Body of pancreas (tissue), 4 donors: ENCODE measurements at places on chromosomes 16 and 17.
A peak's percentile ranks its signal among the peaks of the same experiment; 100 is the strongest.

GRCh38 chr17:33948309-33948708 is 306.8 kb upstream of the CCL2 start:
- no peak for DNase-seq

GRCh38 chr16:6446370-6446769 is 886.3 kb upstream of the RBFOX1 start:
- DNase-seq = no peak

- DNase-seq = no peak
These were observed 107.6 kb upstream of the MED13 start for GRCh38 chr17:62172492-62173291.

DNA sequence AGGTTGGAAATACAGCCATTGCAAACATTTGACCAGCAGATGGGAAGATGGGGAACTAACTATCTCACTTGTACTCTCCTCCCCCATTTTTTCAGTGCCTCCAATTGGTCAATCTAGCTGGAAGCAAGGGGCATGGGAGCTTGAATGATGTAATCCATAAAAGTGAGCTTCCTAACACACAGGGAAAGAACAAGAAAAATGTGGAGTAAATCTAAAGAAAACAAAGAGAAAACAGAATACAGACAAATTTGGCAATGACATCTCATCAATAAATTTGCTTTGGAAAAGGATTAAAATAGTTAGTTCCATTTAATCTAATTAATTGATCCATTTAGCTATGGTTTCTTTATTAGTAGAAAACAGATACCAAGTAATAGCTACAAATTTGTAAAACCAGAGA is 592.6 kb upstream of the SOX9 start:
- DNase-seq = no peak

DNA sequence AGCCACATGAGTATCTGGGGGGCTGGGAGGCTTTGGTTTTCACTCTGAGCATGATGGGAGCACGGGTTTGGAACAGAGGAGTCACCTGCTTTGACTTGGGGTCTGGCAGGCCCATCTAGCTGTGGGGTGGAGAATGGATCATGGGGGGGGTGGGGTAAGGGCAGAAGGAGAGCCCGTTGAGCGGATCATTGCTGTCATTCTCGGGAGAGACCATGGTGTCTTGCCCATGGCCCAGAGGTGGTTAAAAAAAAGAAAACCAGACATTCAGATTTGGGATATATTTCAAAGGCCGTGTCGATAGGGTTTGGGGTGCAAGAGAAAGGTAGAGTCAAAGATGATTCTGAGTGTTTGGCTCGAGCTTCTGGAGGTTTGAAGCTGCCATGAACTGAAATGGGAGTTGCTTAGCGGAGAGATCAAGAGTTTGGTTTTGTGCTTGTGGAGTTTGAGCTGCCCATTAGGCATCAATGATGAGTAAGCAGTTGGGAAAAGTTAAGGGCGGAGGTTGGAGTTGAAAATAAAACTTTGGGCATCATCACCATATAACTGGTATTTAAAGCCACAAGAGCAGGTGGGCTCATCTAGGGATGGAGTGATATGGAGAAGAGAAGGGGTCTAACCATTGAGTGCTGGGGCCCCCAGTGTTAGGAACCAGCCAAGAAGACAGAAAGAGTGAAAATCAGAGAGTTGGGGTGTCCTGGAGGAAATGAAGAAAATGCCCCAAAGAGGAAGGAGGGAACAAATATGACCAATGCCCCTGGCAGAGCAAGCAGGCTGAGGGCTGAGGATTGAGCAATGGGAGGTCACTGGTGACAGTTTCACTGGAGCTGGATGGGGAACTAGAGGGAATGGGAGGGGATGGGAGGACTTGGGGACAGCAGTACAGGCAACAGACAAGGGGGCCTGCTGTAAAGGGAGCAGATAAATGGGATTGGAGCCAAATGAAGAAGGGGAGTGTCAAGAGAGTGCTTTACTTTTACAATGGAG is 1.9 kb downstream of the NOD2 start:
- DNase-seq = peak; percentile 71

DNA sequence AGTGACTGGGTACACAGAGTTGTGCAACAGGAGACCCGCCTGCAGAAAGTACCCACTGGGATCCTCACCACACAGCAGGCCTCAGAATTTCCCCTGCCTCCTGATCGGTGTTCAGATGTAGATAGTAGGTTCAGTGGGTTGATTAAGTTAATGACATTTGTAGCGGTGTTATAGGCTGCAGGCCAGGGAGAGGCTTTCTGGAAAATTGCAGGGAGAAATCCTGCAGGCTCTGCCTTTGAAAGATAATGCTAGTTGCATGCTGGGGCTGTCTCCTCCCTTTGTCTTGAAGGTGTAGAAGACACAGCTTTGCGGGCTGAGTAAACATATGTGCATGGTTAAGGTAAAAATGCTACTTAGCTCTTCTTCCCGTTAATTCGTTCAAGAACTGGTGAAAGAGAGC is 406.3 kb upstream of the RBFOX1 start:
- no peak for DNase-seq

DNA sequence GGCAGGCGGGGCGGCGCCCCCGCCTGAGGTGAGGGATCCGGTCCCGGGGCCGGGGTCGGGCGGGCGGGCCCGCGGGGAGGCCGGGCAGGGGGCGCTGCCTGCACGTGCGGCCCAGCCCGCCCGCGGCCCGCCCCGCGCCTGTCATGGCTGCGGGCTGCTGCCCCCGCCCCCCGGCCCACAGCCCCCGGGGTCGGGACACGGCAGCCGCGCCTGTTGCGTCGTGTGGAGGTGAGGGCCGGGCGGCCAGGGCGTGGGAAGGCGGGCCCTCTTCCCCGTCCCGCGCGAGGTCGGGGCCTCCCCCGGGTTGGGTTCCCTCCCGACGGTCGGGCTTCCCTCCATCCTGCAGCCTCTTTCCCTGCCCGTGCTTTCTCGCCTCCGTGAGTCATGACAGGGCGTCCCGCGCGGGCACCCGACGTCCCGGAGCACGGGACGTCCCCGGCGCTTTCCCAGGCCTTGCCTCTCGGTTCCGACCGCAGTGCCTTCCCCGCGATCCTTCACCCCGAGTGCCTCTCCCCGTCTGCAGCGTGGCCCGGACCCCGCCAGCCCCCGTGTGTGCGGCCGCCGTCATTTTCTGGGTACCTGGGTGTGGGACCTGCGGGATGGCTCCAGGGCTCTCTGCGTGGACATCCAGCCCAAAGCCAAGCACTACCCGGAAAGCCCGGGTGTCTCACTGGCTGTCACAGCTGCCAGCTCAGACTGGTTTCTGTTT is 76.7 kb downstream of the CHD9 start:
- DNase-seq = peak; percentile 63

- no peak for DNase-seq
These were observed 161.1 kb upstream of the TBX2 start for GRCh38 chr17:61238455-61238933.

DNA sequence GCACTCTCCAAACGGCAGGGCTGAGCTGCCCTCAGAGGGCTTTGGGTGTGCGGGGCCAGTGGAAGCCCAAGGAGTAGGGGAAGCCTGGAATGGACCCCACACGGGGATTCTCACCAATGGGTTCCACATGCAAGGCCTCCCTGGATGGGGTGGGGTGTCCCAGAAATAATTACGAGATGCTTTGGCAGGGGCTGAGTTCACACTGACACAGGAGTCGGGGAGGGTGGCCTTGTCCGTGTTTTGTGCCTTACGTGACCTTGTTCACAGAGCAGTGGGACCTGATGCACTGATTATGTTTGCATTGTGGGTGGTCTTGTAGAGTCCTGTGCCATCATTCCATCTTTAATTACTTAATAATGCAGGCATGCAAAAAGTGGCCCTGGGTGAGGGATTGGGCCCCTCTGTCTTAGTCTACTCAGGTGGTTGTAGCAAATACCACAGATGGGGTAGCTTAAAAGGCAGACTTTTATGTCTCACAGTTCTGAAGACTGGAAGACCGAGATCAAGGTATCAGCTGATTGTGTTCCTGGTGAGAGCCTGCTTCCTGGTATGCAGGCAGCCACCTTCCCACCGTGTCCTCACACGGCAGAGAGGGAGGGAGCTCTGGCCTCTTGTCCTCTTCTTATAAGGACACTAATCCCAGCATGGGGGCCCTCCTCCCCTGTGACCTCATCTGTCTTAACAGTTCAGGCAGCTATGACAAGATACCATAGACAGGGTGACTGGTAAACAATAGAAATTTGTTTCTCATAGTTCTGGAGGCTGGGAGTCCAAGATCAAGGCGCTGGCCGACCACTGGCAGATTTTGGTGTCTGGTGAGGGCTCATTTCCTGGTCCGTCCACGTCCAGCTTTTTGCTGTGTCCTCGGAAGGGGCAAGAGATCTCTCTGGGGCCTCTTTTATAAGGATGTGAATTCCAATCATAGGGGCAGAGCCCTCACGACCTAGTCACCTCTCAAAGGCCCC is 239.4 kb downstream of the IRF8 start:
- no peak for DNase-seq
